ENCODE measurements at places on chromosomes 1 and 21.
A peak's percentile ranks its signal among the peaks of the same experiment; 100 is the strongest.

DNA sequence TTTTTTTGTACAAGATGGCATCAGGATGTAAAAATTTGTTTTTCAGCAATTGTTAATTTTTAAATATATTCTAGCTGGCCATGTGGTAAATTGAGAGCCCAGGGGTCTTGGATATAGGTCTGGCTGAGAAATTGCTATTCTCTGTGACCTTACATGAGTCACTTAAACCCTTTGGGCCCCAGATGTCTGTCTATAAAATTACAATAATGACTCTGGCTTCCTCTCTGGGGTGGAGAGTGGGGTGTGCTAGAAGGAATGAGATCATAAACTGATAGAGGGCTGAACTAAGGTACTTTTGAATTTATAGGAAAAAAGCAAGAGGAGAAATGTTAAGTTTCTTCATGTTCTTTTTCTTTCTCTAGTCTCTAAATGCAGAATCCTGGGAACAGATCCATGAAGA is 12.4 kb upstream of the TCHH start:
- ATAC-seq: no peak

GRCh38 chr1:50447961-50448360 is 24.7 kb upstream of the DMRTA2 start:
- ATAC-seq: no peak

GRCh38 chr1:30668546-30669327 is 54.6 kb downstream of the MATN1 start:
- ATAC-seq: no peak

DNA sequence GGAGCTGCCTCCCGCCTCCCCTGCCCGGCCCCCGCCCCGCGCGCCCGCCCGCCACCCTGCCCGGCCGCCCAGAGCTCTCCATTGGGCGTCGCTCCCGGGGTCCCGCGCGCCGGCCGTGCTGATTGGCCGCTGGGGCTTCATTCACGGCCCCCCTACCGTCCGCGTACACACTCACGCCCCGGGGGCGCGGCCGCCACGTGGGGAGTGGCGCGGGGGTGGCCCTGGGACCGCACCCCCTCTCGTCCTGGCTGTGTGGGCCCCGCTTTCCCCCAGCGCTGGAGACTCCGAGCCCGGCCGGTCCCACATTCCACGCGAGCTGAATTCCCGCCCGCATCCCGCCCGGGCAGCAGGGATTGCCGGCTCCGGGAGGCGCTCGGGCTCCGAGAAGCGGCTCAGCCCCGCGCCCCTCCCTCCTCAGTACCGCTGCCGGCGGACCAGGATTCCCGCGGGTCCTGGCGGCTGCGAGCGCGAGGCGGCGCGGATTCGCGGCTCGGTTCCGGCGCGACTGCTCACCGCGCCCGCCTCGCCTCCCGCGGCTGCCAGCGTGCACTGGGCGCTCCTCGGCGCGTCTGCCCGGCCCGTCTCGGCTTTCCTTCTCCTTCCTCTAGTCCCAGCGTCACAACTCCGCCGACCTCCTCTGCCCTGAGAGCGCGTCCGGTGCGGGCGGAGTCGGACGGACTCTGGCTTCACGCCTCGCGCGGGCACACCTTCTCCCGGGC is 450 bp upstream of the POU3F1 start:
- peak; percentile 89 for ATAC-seq

GRCh38 chr1:76158126-76158525 is 83.6 kb downstream of the ST6GALNAC3 start:
- ATAC-seq: no peak

DNA sequence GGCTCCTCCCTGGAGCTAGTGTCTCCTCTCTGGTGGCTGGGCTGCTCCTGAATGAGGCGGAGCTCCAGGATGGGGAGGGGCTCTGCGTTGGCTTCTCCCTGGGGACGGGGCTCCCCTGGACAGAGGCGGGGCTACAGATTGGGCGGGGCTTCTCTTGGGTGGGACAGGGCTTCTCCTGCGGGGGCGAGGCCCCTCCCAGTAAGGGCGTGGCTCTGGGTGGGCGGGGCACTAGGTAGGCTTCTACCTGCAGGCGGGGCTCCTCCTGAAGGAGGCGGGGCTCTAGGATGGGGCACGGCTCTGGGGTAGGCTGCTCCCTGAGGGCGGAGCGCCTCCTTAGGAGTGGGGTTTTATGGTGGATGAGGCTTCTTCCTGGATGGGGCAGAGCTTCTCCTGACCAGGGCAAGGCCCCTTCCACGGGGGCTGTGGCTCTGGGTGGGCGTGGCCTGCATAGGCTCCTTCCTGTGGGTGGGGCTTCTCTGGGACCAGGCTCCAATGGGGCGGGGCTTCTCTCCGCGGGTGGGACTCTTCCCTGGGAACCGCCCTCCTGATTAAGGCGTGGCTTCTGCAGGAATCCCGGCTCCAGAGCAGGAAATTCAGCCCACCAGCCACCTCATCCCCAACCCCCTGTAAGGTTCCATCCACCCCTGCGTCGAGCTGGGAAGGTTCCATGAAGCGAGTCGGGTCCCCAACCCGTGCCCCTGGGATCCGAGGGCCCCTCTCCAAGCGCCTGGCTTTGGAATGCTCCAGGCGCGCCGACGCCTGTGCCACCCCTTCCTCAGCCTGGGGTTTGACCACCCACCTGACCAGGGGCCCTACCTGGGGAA is 22.7 kb upstream of the ARF1 start:
- peak; percentile 40 for ATAC-seq

GRCh38 chr1:203663821-203664220 is 37.2 kb downstream of the ATP2B4 start:
- no peak for ATAC-seq

- ATAC-seq: peak; percentile 62
Observed at GRCh38 chr1:64828829-64829228, 84.0 kb downstream of the RAVER2 start.

DNA sequence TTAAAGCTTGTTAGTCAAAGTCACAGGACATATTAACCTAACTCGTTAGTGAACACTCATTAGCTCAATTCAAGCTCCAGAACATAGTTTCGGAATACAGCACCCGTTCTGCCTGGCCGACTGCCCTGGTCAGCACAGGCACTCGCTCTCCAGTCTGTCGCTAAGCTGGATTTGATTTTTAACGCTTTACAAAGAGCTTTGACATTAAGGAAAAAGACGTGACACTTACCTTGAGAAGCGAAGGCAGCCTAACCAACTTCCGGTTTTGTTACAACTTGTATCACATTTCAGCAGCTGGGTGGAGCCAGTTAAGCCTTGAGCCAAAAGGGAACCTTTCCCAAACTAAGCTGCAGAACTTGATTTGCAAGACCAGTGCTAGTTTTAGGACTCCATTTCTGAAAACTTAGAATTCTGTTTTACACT is at the start of gene FRRS1:
Gene FRRS1 (minus strand): TSS at position 258 of the 423 bp plus-strand sequence. CDS start 17,867 bp downstream, outside the sequence.
- ATAC-seq: peak; percentile 85

DNA sequence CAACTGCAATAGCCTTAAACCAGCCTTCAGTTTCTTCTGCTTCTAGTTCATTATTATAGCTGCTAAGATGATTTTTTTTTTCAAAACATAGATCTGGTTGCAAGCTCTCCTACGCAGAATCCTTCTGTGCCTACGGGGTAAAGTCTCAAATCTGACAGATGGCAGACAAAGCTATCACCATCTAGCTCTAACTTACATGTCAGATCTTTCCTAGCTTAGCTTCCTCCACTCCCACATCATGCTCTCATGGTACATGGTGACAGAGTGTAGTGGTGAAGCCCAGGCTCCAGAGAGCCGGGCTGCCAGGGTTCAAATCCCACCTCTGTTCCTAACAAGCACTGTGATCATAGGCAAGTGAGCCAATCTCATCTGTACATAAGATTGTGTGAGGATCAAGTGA is 24.2 kb upstream of the GUCA2B start:
- ATAC-seq: no peak

GRCh38 chr1:20884513-20884912 is 97.4 kb upstream of the HP1BP3 start:
- ATAC-seq: no peak

- no peak for ATAC-seq
Observed at GRCh38 chr21:32190493-32191144, 88.2 kb downstream of the MIS18A start.

DNA sequence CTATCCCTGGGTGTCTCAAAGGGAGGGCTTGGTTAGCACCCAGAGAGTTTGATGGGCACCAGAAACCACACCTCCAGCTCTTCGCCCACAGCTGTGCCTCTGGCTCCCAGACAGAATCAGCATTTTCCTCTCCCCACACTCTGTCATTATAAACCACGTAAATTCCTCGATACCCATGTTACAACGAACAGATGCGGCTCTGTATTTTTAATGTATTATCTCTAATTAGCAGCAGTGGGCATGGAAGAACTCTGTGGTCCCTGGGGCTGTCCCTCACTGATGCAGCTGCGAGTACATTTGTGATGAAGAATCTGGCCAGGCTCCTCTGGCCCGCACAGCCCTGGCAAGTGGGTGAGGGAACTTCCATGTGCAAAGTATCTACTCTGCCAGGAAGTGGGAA is 10.8 kb downstream of the HMGB4 start:
- ATAC-seq: no peak

DNA sequence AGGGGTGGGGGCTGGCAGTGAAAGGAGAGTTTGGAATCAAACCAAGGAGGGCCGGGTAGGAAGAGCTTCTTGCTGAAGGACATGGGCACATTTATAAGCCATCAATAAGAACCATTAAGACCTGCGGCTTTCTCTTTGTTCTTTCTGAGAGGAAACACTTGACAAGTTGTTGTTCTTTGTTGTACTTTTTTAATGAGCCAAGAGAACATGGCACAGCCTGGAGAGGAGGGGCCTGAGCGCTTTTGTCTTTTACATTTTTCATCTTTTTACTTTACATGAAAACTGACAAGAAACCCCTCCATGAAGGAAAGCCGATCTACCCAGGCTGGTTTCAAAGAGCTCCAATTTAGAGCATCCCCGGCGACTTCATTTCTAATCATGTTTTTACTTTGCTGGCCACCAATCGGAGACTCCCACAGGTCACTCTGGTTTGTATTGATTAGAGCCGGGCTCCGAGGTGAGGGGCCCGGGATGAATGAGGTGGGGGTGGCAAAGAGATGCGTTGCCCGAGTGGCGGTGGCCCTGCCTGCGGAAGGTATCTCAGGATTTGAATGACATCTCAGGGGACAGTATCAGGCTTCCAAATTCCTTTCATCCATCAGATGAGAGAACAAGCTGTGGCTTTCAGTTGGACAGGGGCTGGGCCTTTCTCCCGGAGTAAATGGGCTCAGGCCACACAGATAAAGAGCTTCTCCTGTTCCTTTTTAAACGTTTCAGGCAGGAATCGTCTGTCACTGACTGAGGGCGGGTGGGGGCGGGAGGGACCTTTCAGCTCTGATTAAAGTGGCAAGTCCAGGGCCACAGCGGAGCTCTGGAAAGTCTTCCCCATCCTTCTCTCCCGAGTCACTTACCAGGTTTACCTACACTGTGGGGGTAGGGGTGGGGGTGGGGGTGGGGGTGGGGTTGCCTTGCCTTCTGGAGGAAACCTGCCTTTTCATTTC is 138.8 kb upstream of the ARHGEF16 start:
- ATAC-seq: no peak

DNA sequence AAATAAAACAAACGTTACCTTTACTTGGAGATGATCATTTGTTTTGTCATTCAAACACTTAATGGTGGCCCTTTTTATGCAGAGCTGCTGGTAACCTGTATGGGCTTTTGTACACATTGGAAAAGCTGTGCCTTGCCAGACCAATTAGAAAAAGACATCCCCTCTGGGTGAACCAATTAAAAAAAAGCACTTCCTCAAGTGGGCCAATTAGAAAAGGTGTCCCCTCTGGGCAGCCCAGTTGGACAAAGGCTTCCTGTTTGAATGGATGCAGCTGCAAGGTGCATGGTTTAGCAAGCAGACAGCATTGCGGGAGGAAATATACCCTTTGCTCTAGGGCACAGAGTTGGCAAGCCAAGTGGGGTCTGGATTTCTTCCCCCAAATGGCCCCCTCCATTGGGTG is 21.6 kb downstream of the HUNK start:
- ATAC-seq: no peak

- ATAC-seq: peak; percentile 92
Observed at GRCh38 chr1:36349241-36349671, 25.8 kb upstream of the EVA1B start.

GRCh38 chr1:107879927-107880326 is 85.1 kb downstream of the VAV3 start:
- ATAC-seq: no peak

Data from stimulated activated memory B cell treated with anti-CD40 and anti-IgM and Interleukin-4, amounts not matched to agents 10 μg/mL and 1 μg/mL and 100 μg/mL, for 72 hours (primary cell).